ENCODE measurements at places on chromosomes 12 and 14.

GRCh38 chr12:110023059-110023980 lies 24.1 kb downstream of the ANKRD13A start:
- peak; percentile 51 for DNase-seq

DNA sequence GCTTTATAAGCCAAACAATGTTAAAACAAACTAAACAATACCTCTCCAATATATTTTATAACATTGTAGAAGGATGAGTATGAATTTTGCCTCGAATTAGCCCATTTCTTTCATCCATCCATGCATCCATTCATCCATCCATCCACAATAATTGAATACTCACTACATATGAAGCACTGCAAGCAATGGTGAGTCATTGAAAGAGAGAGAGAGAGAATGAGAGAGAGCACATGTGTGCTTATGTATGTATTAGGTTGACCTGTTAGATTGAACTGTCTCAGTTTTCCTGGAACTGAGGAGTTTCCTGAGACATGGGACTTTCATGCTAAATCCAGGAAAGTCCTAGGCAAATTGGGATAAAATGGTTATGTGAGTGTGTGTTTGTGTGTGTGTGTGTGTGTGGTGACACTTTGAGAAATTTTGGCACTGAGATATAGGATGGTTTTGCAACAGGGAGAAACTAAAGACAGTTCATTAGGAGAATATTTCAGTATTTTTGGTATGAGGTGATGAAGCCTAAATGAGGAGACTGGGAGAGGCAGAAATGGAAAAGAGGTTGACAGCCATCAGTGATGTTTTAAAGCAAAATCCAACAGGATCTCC lies 98.4 kb downstream of the C12orf75 start:
- DNase-seq: no peak

DNA sequence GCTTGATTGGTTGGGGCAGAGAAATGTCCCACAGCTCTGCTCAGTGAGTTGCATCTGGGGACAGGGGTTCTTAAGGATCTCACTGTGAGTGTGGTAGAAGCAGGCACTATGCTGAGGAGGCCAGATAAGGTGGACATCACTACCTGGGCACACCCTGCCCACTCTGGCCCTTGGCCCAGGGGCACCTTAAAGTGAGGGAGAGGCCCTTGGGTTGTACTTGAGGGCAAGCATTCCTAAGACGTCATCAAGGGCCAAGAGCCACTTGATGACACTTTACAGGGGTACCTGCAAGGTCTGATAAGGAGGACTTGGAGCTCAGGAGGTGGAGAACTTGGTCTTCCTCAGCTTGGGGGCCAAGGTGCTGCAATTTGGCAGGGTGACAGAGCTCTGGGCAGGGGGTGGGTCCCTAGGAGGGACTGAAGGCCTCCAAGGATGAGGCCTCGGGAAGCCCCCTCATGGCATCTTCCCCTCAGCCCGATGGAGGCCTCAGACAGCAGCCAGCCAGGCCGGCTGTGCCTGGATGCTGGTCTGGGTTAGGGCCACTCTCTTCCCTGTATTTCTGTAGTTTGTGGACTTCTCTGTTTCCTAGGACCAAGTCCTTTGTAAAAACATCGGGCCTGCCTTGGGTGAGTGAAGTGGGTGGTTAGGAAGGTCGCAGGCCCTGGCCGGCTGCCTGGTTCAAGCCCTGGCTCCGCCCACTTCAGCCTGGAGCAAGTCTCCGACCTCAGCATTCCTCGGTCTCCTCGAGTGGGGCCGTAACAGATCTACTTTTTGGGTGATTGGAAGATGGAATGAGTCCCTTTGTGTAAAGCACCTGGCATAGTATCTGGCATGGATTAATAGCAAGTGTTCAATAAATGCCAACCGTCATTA lies 24.8 kb downstream of the GPR68 start:
- no peak for DNase-seq

GRCh38 chr12:113149361-113150150 lies at the start of gene CFAP73:
TSS of gene CFAP73 (plus strand) at chr12:113149724. CDS start at chr12:113149858, 134 bp downstream.
- DNase-seq: peak; percentile 84

GRCh38 chr12:77767335-77767734 lies 63.4 kb upstream of the NAV3 start:
- DNase-seq: no peak
